Cortex of kidney (tissue), 1 donor: ENCODE measurements at places on chromosomes 12 and 14.

GRCh38 chr12:62738105-62738504, 196.8 kb downstream of the PPM1H start:
- no peak for DNase-seq

DNA sequence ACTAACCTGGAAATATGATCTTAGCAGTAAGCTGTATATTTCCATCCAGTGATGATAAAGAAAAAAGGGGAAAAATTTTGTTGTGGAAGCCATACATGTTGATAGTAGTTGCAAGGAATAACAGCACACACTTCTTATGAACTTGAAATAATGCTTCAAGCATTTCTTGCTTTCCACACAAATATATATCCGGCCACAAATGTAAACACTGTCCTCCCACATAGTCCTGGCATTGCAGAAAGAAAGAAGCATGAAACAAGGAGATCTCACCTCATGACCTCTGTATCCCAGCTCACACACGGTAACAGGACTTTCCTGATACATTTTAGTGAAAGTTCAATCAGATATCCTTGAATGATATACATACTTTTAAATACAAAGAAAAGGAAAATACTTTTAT, 56.0 kb downstream of the LLPH start:
- DNase-seq = no peak

DNA sequence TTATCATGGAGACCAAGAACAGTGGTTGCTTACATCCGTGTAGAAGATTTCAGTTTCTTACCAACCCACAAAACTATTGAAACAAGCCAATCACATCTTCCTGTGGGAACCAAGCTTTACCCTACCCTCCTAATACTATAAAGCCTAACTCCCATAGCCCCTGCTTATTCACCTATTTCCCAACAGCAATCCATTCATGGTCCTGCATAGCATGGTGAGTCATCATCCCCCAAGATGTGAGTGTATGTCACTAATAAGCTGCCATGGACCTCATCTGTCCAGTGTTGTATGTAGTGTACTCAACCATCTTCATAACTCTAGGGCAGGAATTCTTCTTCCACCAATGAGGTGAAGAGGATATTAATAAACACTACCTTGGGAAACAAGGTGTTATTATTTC, 1620.4 kb upstream of the FLRT2 start:
- DNase-seq = no peak

DNA sequence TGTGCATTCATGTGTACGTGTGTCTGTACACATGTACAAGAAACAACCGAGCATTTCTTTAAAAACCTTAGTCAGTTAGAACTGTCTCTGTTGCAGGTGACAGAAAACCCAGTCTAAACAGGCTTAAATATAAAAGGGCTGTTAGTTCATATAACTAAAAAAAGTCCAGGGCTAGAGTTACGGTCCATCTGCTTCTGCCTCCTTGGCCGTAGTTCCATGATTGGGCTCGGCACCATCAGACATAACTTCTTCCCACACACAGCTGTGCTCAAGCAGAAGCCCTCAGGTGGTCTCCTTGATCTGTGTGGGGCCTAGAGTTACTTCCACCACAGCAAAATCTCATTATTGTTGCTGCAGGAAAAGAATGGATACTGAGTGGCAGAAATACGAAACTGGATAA, 34.6 kb downstream of the CKB start:
- DNase-seq = no peak

GRCh38 chr12:76583301-76583700, 23.7 kb upstream of the OSBPL8 start:
- DNase-seq = no peak

- DNase-seq = no peak
These were observed 15.9 kb downstream of the KCTD10 start for GRCh38 chr12:109461049-109461845.

DNA sequence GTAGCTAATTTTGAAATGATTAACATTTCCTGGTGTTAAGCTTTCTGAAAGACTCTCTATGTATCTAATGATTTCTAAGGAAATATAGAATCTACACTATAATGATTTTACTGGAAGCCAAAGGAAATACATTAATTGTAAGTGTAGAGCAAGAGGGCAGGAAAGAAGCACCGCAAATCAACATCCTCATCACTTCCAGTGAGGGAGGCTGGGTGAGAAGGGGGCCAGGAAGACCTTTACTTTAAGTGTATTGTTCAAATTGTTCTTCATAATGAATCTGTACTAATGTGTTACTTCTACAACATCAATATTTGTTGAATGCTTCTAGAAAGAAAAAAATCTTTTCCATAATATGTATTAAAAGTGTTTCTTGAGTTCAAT, 65.3 kb upstream of the DACT1 start:
- no peak for DNase-seq

DNA sequence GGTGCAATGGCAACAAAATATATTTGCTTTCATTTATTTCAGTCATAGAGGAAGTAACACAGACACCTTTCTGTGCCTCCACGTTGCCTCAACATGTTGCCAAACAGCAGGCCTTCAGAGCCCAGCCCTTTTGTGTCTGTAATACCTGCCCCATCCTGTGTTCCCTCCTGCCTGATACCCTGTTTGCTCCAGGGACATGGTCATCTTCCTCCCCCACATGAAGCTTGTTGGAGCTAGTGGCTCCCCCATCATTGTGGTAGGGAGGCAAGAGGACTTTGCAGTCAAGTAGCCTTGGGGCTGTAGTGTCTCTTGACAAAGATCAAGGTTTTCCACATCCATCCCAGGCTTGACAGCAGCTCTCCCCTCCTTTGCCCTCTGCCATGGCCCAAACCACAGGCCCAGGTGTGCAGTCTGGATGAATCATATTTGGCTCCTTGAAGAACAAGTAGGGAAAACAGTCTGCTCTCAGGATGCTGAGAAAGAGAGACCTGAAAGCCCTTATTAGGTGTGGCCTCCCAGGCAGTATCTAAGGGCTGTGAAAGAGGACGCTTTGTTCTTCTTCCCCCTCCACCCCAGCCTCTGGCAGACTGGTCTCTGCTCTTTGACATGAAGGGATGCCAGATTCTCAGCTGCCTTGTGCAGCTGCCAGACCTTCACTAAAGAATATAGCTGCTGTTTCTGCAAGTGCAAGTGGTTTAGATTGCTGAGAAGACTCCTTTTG, 329.0 kb downstream of the C12orf75 start:
- DNase-seq = no peak

- DNase-seq = no peak
These were observed 21.5 kb downstream of the USP44 start for GRCh38 chr12:95529693-95530225.

- no peak for DNase-seq
These were observed 4.4 kb upstream of the B4GALNT1 start for GRCh38 chr12:57637364-57637763.

DNA sequence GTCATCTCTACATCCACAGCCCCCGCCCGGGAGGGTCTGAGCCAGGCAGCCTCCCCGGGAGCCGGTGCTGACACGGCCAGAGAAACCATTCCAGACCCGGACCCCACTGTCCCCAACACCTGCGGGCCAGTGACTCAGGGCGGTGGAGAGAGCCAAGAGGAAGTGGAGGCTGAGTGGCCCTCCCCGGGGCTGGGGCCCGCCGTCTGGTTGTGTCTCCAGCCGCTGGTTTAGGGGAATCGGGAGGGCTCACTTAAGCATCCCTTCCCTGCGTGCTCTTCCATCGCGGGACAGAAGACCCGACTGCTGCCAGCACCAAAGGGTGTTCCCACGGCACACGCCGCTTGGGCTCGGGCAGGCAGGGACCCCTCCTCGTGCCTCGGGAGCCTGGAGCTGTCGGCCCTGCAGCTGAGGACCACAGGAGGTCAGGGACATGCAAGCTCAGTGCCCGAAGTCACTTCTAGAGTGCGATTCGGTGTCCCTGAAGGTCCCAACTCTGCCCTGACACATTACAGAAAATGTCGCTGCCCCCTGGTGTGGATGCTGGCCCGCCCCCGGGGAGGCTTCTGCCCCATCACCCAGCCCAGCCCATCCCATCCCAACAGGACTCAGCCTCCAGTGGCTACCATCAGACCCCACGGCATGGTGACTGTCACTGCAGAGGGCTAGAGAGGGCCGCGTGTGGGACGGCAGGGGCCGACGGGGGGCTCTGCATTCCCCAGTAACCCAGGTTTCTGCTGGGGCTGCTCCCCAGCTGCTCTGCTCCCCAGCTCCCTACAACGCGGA, 50.8 kb downstream of the GALNT9 start:
- no peak for DNase-seq
